Mammary microvascular endothelial cell (primary cell): ENCODE measurements at places on chromosomes 1 and 21. TPM values are rescaled to one million over a fixed set of nuclear protein-coding genes. Genes with fewer than 3 reads are reported as not detected.

The CATSPERE gene
- 0.05 and 0.13 TPM in 2 replicates for total RNA-seq

The KRTAP13-2 gene
- total RNA-seq = not detected in 2 replicates

The NCAM2 gene
- total RNA-seq = under 0.01 and 0.05 TPM in 2 replicates

The TFF1 gene
- total RNA-seq = not detected in 2 replicates

The APOBEC4 gene
- total RNA-seq = not detected in 2 replicates

The HIVEP3 gene
- 1.7 and 2.7 TPM in 2 replicates for total RNA-seq

The PODN gene
- not detected in 2 replicates for total RNA-seq

The SPRR2E gene
- total RNA-seq = not detected in 2 replicates
